ENCODE measurements at places on chromosomes 16 and 17.
A peak's percentile ranks its signal among the peaks of the same experiment; 100 is the strongest.

GRCh38 chr17:32386844-32387243 lies 36.9 kb downstream of the ZNF207 start:
- ATAC-seq, result no peak

DNA sequence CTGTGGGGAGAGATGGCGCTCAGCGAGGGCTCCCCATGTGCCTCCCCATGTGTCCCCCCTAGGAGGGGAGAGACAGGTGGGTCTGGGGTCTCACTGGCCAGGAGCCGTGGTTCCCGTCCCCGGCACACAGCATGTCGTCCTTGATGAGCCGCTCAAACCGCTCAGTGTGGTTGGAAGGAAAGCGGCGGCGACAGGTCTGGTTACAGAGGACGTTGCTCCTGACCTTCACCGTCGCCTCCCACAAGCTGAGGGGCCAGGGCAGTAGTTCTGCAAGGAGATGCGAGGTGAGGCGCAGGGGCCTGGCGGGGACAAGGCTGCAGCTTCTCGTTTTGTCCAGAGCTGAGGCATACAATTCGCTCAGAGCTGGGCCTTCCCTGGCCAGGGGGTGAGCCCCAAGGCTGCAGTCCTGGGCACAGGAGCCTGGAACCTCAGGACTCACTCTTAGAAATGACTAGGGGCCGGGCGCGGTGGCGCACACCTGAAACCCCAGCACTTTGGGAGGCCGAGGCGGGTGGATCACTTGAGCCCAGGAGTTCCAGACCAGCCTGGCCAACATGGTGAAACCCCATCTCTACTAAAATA lies 22.8 kb upstream of the UBE2I start:
- ATAC-seq, result no peak

- no peak for ATAC-seq
Measured at GRCh38 chr16:82852388-82853008, 225.7 kb downstream of the CDH13 start.

- ATAC-seq, result peak; percentile 66
Measured at GRCh38 chr17:57440522-57441269, 184.4 kb downstream of the MSI2 start.

DNA sequence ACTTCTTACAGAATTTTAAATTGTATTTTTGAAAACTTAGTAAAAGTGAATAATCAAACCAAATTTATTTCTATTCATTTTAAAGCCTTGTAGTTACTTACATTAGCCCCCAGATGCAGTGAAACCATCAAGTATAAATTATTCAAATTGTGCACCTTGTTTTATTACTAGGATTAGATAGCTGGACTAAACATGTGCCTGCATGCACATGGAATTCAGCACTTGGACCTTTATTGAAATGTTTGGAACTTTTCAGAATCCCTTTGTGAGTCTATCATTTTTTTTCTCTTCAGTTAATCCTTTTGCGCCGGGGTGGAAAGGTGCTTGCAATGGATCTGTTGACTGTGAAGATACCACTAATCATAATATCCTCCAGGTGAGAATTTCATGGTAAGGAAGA lies 4.7 kb downstream of the ZPBP2 start:
- no peak for ATAC-seq

GRCh38 chr17:78356101-78356713 lies 3.7 kb downstream of the SOCS3 start:
- ATAC-seq, result no peak

DNA sequence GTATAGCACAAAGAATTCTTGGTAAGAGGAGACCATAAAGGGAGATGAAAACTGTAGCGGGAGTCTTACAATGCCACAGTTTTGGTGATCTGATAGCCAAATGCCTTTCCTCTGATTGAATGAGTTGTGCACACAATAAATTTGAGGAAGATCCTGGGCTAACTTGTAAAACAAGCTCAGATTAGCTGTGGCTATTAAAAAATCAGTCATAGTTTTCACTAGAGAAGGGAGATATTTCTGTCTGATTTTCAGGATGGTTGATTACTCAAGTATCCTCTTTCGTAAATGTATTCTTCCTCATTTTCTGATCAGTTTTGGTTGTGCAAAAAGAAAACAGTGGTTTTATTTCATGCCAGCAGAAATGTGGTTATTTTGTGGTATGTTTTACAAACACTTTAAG lies 9.1 kb upstream of the METTL9 start:
- no peak for ATAC-seq
